ENCODE measurements at places on chromosomes 4 and X. TPM values are rescaled to one million over a fixed set of nuclear protein-coding genes. Genes with fewer than 3 reads are reported as not detected.
A peak's percentile ranks its signal among the peaks of the same experiment; 100 is the strongest.

The CENPVL2 gene
- not detected for total RNA-seq

The HSFX3 gene
- total RNA-seq, result not detected

The FNIP2 gene
- total RNA-seq, result 78.9 TPM

The ATOH1 gene
- not detected for total RNA-seq

The FAM9B gene
- total RNA-seq, result not detected

The PDZD11 gene
- 55.4 TPM for total RNA-seq

The GRIA3 gene
- total RNA-seq, result 3.3 TPM

The CT45A2 gene
- not detected for total RNA-seq

DNA sequence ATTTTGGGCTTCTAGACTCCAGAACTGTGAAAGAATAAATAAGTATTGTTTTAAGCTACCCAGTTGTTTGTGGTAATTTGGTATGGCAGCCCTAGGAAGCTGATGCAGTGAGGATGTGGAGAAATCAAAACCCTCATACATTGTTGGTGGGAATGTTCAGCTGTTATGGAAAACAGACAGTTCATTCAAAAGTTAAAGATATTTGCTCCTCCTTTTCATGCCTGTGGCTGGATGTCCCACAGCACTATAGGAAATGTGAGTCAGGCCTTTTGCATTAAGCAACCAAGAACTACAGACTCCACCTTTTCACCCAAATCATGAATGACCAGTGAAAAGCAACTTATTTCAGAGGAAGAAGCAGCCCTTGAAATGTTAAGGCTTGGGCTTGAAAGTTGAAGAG, 6.7 kb downstream of the BBS12 start:
- H3K27me3 ChIP-seq, result no peaks in the 10 kb centered on the region
- H3K4me3 ChIP-seq, result no peak overlapping the region
- peaks cover 12% of the 10 kb centered on the region for H3K36me3 ChIP-seq
- H3K27ac ChIP-seq, result peak overlapping the region; percentile 82
- DNase-seq, result peak; percentile 77
- H3K4me1 ChIP-seq, result peaks cover 12% of the 10 kb centered on the region

GRCh38 chr4:132396636-132397035, 752.5 kb upstream of the PCDH10 start:
- no peaks in the 10 kb centered on the region for H3K27me3 ChIP-seq
- H3K4me1 ChIP-seq, result no peaks in the 10 kb centered on the region
- H3K27ac ChIP-seq, result no peak overlapping the region
- DNase-seq, result no peak

GRCh38 chrX:115392871-115393270, 103.4 kb downstream of the LUZP4 start:
- H3K4me1 ChIP-seq, result no peaks in the 10 kb centered on the region
- H3K27ac ChIP-seq, result no peak overlapping the region
- H3K36me3 ChIP-seq, result no peaks in the 10 kb centered on the region
- no peak for DNase-seq

GRCh38 chr4:81272671-81273070, 57.6 kb upstream of the PRKG2 start:
- H3K36me3 ChIP-seq, result no peaks in the 10 kb centered on the region
- no peak for DNase-seq

DNA sequence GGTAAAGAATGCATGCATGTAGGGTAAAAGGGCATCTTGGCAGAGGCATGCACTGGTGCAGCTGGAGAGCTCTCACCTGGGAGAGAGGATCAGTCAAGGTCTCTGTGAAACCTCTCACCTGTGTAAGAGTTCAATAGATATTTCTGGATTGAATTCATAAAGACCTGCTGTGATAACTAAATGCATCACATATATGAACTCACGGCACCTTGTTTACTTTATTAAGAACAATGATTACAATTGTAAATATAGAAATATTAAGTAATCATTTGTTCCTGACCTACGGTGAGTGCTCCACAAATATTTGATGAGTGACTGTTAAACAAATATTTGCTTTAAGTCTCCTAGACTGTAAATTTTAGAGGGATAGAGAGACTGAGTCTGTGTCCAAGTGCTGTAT, 85.9 kb upstream of the PAQR3 start:
- DNase-seq, result no peak
- H3K36me3 ChIP-seq, result no peaks in the 10 kb centered on the region
- H3K4me3 ChIP-seq, result no peak overlapping the region
- no peaks in the 10 kb centered on the region for H3K27me3 ChIP-seq

DNA sequence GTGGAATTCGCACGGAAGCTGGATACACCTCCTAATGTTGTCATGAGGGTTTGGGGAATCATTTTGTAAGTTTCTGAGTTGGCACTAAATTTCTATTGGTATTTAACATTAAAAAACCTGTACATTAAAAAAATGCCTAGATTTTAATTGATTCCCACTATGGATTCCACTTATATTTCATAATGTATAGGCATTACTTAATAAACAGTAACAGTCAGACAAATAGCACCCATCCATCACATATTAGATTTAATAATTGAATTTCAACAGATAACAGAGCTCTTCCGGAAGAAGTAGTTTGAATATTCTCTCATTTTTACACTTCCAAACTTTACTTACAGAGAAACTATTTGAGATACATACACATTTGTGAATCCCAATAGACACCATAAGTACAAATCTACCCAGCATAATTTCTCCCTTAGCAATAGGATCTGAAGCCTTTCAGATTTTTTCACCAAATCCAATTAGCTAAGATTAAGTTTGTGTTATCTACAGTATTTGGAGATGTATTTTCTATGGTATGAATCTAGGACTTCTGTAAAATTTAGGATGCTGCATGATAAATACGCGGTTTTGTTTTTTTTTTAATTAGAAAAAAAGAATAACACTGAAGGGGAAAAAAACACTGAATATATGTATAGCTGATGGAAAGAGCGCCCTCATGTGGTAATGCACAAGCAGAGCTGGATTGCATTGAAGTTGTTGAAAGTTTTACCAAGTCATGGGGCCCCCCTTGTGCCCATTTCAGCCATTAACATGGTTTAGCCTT, 12.2 kb upstream of the ODAM start:
- no peak overlapping the region for H3K27ac ChIP-seq
- H3K27me3 ChIP-seq, result no peaks in the 10 kb centered on the region
- DNase-seq, result peak; percentile 26
- H3K4me1 ChIP-seq, result no peaks in the 10 kb centered on the region
- H3K36me3 ChIP-seq, result no peaks in the 10 kb centered on the region

DNA sequence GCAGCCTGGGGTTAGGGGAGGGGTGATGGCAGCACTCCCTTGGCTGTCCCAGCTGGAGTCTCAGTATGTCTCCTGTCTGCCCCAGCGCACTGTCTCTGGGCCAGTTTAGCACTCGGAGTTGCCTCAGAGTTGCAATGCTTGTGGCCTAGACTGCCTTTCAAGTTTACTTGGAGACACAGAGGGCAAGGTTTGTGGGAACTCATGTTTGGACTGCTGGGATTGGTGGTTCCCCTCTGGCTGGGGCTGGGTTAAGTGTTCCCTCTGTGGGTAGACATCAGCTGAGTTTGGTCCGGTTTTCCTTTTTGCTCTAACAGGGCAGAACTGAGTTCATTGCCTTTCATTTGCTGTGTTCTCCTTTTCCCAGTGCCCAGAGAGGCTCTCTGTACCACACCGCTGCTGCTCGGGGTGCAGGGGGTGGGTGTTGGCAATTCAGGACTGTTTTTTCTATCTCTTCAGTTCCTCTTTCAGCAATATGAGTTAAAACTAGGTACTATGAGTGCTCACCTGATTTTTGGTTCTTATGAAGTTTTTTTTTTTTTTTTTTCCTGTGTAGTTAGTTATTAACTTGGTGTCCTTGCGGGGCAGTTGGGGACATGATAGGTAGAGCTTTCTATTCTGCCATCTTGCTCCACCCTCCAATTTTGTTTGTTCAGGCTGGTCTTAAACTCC, 17.2 kb downstream of the RAB33B start:
- no peak overlapping the region for H3K27ac ChIP-seq
- peaks cover 12% of the 10 kb centered on the region for H3K36me3 ChIP-seq
- no peaks in the 10 kb centered on the region for H3K27me3 ChIP-seq
- no peak for DNase-seq
- no peak overlapping the region for H3K4me3 ChIP-seq
- no peaks in the 10 kb centered on the region for H3K4me1 ChIP-seq

DNA sequence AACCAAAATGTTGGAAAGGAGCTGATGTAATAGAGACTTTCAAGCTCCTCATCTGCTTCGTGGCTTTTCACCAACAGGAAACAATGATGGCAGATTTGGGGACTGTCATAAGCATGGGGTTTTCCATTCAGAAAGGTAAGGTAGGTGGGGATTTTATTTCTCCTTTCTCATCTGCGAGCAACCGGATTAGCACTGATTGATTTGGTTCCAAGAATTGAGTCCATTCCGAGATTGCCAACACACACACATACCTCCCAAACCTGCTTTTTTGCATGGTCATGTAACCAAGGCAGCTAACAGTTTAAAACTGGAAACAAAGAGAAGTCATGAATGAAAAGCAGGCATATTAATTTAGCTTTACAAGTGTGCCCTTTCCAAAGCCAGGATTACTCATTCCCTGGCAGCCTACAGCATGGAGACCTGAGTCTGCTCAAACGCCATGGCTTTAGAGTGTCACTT, 63.0 kb upstream of the LNX1 start:
- H3K4me3 ChIP-seq, result no peak overlapping the region
- no peak overlapping the region for H3K27ac ChIP-seq
- peak; percentile 26 for DNase-seq
- H3K4me1 ChIP-seq, result peaks cover 15% of the 10 kb centered on the region

GRCh38 chrX:103517246-103517645, 2.0 kb downstream of the RAB40A start:
- no peak overlapping the region for H3K4me3 ChIP-seq
- no peaks in the 10 kb centered on the region for H3K36me3 ChIP-seq
- peak; percentile 27 for DNase-seq
- peaks cover 16% of the 10 kb centered on the region for H3K4me1 ChIP-seq

All from osteoblast (primary cell).